ENCODE measurements at places on chromosomes 6 and 20.

DNA sequence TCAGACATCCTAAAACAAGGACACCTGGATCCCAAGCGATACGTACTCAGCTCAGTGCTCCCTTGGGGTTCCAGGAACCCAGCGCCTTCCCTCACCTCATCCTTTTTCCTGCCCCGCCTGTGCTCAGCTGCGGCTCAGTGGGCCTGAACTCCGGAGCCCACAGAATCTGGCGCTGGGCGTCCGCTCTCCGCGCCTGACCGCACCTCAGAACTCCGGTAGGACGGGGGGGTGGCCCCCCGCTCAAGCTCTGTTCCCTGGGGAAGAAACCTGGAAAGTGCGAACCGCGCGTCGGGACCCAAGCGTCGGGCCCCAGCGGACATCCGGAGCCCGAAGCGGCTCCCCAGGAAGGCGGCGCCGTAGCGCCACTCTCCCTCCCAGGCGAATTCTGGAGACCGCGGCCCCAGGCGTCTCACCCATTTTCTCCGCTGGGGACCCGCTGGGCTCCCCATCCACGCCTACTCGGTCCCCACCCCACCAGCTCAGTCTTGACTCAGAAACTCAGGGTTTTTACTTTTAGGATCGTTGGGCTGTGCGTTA lies 336 bp upstream of the LY6G5C start:
- peak; percentile 60 for DNase-seq

- DNase-seq, result no peak
These were observed 862.6 kb upstream of the MAN1A1 start for GRCh38 chr6:120211955-120212792.

- DNase-seq, result peak; percentile 84
These were observed 10.3 kb upstream of the DST start for GRCh38 chr6:56652994-56653393.

DNA sequence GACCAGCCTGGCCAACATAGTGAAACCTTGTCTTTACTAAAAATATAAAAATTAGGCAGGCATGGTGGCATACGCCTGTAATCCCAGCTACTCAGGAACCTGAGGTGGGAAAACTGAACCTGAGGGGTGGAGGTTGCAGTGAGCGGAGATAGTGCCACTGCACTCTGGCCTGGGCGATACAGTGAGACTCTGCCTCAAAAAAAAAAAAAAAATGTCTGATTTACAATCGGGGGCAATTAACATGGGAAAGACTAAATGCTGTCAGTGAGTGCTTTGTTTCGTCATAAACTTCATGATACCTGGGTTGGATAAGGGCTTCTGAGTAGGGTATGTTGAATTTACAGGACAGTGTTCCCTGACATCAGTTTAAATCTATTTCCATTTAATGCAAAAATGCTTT lies 8.0 kb upstream of the SH3BGRL2 start:
- no peak for DNase-seq

DNA sequence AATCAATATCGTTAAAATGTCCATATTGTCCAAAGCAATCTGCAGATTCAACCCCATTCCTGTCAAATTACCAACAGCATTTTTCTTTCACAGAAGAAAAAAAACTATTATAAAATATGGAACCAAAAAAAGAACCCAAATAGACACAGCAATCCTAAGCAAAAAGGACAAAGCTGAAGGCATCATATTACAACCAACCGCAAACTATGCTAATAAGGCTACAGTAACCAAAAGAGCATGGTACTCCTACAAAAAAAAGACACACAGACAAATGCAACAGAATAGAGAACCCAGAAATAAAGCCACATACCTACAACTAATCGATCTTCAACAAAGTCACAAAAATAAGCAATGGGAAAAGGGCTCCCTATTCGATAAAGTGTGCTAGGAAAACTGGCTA lies 49.2 kb downstream of the RNGTT start:
- DNase-seq, result peak; percentile 25

GRCh38 chr6:119006974-119007373 lies 71.5 kb downstream of the FAM184A start:
- no peak for DNase-seq

Data from EH (cell line).